Progenitor cell of endocrine pancreas (in vitro differentiated cells): ENCODE measurements at places on chromosomes 4 and X. TPM values are rescaled to one million over a fixed set of nuclear protein-coding genes. Genes with fewer than 3 reads are reported as not detected.

DNA sequence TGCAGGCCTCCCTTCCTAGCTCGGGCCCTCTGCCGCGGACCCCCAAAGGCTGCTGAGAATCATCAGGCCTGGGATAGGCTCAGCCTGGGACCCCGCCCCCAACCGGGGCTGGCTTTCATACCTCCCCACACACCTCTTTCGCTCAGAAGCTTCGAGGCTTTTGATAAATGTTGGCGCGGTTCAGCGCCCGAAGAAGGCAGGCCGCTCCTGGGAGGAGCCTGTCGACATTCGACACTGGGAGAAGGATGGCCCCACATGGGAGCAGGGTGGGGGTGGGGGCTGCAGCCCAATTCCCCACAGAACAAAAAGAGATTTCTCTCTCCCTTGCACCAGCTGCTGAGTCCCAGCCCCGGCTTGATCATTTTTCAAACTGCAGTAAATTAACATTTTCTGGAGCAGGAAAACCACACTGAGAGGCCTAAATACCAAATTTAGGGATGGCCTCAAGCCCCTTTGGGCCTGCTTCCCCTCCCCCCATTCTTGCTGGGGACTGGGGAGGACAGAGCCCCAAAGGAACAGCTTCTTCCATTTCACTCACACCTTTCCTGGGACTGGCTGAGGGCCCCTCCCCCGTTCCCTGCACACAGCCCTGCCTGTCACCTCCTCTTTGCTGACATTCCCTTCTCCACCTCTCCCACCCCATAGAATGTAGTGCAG is 112.9 kb upstream of the PJA1 start:
- DNase-seq: peak; percentile 16
- no peaks in the 10 kb centered on the region for H3K27me3 ChIP-seq
- no peak overlapping the region for H3K4me3 ChIP-seq

- DNase-seq: no peak
- H3K27me3 ChIP-seq: peaks cover 29% of the 10 kb centered on the region
- H3K4me3 ChIP-seq: no peak overlapping the region
- H3K4me1 ChIP-seq: peaks cover 12% of the 10 kb centered on the region
These were observed 4.3 kb upstream of the SPON2 start for GRCh38 chr4:1176398-1177273.

The LNX1 gene
- total RNA-seq: 19.8 and 21.7 TPM in 2 replicates

DNA sequence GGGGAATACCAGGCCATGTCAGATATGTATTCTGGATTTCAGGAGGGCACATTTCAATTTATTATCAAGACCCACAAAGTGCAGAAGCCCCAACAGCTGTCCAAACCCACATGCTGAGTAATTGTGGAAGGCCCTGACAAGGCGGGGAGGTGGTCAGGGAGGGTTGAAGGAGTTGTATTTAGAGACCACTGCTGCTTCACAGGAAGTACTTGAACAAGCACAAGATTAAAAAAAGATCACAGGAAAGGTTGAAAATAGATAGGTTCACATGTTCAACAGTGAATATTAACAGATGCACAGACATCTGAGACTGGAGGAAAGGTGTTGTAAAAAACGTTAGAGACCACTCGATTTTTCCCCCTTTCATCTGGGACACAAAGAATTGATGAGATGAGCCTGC is 17.9 kb downstream of the ATP8A1 start:
- no peak overlapping the region for H3K27ac ChIP-seq
- no peak overlapping the region for H3K4me3 ChIP-seq
- peaks cover 8% of the 10 kb centered on the region for H3K4me1 ChIP-seq
- DNase-seq: no peak
- no peaks in the 10 kb centered on the region for H3K36me3 ChIP-seq
- peaks cover 3% of the 10 kb centered on the region for H3K27me3 ChIP-seq

GRCh38 chrX:125333583-125333982 is 13.9 kb downstream of the TEX13C start:
- H3K4me3 ChIP-seq: no peak overlapping the region
